Activated T-helper 2 cell treated with anti-CD3 and anti-CD28 coated beads, Interferon-gamma antibody, Interleukin-2, Interleukin-4, amounts not matched to agents 10 μg/mL and 5 μg/mL and 100 μg/mL, durations not matched to agents 14 hours and 24 hours and 36 hours (primary cell): ENCODE measurements at places on chromosomes 2 and 18. TPM values are rescaled to one million over a fixed set of nuclear protein-coding genes. Genes with fewer than 3 reads are reported as not detected.

The C1QL2 gene
- not detected in 2 replicates for total RNA-seq

The SLC23A3 gene
- total RNA-seq = 1.3 and 1.9 TPM in 2 replicates

The RNU2-63P gene
- total RNA-seq = 19.7 and 21.6 TPM in 2 replicates

The CENPA gene
- 24.3 and 27.3 TPM in 2 replicates for total RNA-seq

The IL1F10 gene
- not detected in 2 replicates for total RNA-seq

The SERPINB3 gene
- not detected in 2 replicates for total RNA-seq

The ALPI gene
- total RNA-seq = not detected in 2 replicates

The KCNF1 gene
- total RNA-seq = not detected in 2 replicates

The CCBE1 gene
- not detected in 2 replicates for total RNA-seq

The PAX3 gene
- total RNA-seq = not detected in 2 replicates

The MROH2A gene
- not detected in 2 replicates for total RNA-seq

The MOGAT1 gene
- 0.18 TPM in 1 of 2 replicates, not detected in the other for total RNA-seq

The ANKRD62 gene
- not detected in 2 replicates for total RNA-seq
